ENCODE measurements at places on chromosomes 6 and 20.

DNA sequence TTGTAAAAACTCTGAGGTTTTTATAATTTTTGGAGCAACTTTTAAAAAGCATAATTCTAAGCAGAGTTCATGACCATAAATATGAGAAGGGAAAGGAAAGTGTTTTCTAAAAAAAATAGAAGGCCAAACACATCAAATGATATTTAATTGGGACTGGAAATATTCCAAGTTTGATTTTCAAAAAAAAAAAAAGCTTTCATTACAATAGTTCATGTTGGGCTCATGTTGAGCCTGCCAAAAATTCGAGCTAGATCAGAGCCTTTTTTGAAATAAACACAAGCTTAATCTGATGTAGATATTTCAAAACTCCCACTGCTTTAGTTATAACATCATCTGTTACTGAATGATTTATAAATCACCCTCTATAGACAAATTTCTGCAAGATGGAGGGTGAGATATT, 163.4 kb upstream of the DEFB112 start:
- no peak for DNase-seq

DNA sequence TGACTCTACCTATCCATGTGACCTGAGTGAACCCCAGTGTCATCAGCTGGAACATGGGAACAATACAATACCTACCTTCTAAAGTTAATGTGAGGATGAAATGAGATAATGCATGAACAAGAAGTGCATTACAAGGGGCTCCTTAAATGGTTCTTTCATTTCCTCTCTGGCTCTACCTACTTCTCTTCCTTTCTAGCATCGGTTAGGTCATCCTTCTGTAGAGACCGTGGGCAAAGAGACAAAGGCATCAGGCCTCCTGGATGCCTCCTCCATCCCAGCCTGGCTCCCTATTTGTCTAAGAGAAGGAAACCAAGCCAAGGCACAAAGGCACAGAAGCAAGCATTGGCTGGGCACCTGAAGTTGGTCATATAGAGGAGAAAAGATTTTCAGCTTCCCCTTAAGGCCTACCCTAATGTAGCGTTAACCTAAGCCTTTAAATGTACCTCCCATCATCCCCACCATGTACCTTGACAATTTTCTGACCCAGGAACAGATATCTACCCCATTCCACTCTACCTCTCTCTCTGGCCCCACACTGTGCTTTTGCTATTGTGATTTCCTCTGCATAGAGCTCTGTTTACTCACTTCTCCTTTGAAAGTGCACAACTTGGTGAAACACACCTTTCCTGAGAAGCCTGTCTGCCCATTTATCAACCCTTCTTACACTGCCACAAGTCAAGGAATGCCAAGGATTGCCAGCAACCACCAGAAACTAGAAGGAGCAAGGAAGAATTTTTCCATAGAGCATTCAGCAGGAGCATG, 86.6 kb downstream of the GCLC start:
- no peak for DNase-seq

GRCh38 chr6:157977176-157977804, 4.4 kb upstream of the SYNJ2 start:
- DNase-seq = no peak

GRCh38 chr6:63521475-63522210, 50.6 kb upstream of the LOC128125822 start:
- DNase-seq = no peak

DNA sequence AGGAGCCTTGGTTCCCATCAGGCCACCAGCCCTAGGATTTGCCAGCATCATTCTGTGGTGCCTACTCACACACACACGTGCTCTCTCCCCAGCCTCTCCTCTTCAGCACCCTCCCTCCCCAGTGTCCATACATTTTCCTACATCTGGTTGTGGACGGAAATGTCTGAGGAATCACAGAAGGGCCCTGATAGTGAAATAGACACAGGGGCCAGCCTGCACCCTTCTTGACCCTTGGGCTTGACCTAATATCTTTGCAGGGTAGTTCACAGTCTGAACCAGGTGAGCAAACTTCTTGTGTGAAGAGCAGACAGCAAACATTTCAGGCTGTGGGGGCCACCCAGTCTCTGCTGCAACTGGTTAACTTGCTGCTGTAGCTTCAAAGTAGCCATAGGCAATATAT, 108.5 kb upstream of the NXT1 start:
- no peak for DNase-seq

DNA sequence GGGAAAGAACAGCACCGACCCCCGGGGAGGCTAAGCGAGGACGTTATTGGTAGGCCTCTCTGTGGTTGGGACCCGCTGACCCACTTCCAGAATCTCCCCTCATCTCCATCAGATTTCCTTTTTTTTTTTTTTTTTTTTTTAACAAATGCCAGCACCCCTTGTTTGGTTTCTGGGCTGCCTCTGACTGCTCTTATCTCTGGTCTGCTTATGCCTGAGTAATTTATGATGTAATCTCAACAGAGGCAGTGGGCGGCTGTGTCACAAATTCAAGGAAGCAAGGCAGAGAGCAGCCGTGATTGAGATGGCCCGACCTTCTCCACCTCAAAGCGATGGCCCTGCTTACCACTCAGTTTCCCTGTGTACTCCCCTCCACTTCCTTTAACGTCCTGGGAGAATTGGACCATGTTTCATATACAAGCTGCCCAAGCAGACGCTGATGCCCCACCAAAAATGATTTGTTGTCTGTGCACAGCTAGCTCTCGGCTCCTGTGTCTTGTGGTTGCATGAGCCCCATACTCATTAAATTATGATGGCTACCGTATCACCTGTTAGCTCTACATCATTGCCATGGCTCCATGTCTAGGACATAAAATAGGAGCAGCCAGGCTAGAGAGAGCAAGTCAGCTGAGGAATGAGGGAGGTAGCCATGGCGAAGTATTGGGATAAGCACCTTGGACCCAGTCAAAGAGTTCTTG, 98.1 kb downstream of the ZNF217 start:
- DNase-seq = no peak

DNA sequence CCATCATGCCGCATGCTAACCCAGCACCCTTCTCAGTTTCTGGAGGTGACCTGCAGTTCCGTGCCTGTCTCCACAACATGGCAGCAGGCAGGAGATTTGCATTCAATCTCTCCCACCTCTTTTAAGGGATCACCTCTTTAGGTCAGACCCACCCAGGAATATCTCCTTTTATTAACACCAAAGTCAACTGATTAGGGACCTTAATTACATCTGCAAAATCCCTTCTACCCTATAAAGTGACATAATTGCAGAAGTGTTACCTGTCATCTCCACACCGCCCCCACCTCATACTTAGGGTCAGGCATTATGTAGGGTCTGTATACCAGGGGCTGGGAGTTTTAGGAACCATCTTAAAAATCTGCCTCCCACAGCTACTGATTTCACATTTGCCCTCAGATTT, 267.5 kb downstream of the TMEM242 start:
- DNase-seq = no peak

DNA sequence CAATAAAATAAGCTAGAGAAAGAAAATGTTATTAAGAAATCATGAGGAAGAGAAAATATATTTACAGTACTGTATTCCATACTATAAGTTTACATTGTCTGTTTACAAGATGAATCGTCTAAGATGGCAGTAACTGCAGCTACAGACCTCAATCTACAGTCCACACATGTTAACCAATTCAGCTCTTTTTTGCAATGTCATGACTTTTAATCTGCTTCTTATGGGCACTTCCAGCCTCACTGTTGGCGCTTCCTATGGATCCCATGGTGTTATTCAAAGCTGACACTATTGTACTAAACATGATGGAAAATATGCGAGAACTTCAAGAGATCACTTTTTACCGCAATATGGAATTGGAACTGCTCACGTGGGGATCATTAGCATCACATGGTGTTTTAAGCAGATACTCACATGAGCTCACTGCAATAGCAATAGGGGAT, 451.5 kb upstream of the CITED2 start:
- no peak for DNase-seq

GRCh38 chr20:59932616-59933295, 681 bp downstream of the SYCP2 start:
- no peak for DNase-seq

- peak; percentile 20 for DNase-seq
Measured at GRCh38 chr20:51831866-51832265, 29.5 kb upstream of the SALL4 start.

DNA sequence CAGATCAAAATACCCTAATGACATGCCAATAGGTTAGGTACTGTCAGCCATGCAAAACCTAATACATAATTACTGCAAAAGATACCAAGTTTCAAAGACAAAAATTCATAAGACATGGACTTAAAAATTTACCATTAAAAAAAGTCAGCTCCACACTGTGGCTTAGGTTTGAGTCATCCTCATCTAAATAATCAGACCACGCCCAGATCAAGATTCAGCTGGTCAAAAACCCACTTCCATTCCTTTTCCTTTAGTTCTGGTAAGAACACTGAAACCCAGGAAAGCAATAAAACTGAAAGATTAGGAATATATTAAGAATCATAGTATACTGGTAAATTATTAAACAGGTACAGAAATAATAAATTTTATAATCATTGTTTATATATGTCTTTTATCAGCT, 81.0 kb upstream of the ASF1A start:
- DNase-seq = no peak

DNA sequence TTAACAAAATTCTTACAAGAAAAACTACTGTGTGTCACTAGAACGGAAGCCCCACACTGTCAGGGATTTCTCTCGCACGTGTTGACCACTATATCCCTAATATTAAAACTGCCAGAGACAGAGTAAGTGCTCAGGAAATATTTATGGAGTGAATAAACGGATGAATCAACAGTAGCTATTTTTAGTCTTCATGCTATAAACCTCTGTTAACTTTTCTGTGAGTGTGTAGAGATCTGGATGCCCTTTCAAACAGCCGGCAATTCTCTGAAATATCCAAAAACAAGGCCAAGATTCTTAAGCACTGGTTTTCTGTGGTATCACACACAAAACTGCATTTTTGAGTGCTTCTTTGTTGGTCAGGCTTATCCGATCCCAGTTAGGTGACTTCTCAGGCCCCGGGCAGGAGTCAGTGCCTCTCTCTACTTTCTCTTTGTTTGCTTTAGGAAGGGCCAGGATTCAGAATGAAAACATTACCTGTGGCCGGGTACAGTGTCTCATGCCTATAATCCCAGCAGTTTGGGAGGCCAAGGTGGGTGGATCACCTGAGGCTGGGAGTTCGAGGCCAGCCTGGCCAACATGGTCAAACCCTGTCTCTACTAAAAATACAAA, 15.7 kb downstream of the ATP9A start:
- no peak for DNase-seq

- DNase-seq = no peak
Measured at GRCh38 chr6:51199733-51200260, 381.1 kb downstream of the TFAP2B start.

GRCh38 chr6:12836009-12836408, 119.4 kb downstream of the PHACTR1 start:
- DNase-seq = no peak

DNA sequence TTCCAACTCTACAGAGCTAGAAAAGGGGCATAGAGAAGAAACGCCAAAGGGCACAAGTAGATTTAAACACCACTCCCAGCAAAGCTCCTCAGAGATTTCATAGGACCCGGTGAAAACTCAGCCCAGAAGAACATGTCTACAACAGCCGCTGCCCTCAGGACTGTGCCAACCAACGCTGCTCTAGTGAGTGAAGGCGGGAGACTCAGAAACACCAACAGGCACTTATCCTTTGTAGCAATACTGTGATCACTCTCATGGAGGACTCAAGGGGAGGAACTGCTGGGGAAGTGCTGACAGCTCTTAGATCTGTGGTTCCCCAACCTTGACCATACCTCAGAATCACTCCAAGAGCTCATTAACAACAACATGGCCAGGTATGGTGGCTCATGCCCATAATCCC, 39.5 kb downstream of the STAU1 start:
- DNase-seq = no peak

DNA sequence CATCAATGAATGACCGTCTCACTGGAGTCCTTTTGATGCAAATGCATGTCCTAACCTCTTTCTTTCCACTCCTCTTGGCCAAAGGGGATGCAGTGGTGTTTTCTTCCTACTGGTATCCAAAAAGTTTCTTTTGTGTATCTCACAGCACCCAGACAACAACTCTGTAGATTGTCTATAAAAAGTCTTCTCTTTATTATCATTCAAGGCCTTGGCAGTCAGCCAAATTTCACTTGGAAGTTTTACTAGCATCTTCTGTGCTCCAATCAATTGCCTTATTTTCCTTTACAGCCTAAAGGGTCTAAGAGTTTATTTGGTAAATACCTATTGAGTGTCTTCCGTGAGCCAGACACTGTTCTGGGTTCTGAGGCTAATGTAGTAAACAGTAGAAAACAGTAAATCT, 150.2 kb upstream of the RNF217 start:
- no peak for DNase-seq

- no peak for DNase-seq
Measured at GRCh38 chr6:127383988-127384387, 40.6 kb upstream of the ECHDC1 start.

DNA sequence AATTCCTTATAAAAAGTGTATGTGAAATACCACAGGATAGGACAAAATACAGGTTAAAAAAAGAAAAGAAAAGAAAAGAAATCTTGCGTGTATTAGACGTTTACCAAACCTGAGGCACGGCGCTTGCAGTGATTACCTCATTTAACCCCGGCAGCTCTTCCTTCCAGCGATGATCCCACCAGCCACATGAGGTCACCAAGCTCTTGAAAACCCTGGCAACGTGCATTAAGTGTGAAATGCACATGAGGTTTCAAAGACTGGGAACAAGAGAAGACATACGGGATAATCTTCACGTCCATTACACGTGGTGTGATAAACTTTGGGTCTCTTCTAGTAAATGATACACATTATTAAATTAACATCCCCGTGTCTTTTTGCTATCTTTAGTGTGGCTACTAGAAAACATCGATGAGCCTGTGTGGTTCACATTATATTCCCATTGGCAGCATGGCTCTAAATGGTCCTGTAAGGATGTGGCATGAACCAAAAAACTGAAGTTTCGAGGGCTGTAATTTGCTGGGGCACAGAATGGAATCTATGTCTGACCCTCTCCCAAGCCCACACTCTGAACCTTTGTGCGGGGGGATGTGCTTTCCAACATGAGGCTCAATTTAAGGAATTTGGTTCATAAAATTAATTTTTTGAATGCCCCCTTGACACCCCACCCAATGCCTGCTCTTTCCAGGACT, 59.2 kb upstream of the THBS2 start:
- no peak for DNase-seq

DNA sequence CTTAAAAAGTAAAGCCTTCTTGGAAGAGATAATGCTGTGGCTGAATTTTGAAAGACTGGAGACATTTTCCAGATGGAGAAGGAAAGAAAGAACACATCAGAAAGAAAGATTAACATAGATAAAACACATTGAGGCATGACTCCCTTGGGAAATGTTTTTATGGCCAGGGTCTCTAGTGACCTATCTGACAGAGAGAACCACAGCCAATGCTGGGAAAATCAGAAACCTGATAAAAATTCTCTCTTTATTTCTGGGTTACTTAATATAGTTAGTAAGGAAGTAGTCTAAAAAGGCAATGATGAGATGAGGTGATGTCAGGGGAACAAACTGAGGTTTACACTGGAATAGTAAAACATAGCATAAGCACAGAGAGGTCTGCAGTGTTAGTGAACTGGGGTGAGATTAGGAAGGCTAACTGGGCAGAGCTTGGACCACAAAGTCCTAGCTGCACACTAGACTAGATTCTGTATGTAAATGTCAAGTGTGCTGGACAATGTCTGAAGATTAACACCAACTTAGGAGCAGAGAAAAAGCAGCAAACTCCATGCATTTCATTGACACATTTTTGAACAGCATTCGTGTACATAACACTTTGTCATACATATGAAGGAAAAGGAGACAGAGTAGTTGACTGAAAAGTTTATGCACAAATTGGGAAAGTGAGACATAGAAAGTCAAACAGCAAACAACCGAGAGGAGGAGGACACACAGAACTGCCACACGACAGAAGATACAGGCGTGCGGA, 31.0 kb downstream of the ELOVL2 start:
- no peak for DNase-seq

GRCh38 chr20:47914792-47915191, 129.5 kb upstream of the SULF2 start:
- no peak for DNase-seq

Data from right renal cortex interstitium (tissue), 3 donors.